ENCODE measurements at places on chromosomes 4 and X.

- DNase-seq: no peak
Observed at GRCh38 chr4:41022116-41022515, 192.2 kb downstream of the APBB2 start.

DNA sequence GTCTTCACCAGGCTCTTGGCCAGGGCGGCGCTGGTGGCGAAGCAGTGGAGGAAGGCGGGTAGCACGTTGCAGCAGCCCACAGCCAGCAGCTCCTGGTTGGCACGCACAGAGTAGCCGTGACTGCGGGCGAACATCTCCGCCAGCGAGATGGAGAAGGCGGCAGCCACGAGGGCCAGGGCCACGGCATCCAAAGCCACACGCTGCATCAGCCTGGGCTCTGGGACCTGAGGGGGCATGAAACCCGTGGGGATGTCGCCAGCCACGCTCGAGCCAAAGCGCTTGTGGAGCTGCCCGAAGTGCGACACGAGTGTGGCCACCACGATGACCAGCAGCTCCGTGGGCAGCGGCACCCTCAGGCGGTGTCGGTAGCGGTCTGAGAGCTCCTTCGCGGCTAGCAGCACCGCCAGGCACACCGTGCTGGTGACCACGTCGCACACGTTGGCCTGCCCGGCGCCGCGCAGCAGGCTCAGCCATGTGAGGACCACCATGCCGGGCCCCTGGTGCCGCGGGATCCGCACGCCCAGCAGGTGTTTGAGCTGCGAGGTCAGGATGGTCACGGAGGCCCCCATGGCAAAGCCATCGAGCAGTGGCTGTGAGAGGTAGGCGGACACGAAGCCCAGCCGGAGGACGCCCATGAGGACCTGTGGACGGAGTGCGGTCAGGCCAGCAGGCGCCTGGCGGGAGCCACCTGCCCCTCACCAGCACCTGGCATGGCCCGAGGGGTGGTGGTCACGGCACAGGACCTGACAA, 3.1 kb downstream of the IDUA start:
- no peak for DNase-seq

DNA sequence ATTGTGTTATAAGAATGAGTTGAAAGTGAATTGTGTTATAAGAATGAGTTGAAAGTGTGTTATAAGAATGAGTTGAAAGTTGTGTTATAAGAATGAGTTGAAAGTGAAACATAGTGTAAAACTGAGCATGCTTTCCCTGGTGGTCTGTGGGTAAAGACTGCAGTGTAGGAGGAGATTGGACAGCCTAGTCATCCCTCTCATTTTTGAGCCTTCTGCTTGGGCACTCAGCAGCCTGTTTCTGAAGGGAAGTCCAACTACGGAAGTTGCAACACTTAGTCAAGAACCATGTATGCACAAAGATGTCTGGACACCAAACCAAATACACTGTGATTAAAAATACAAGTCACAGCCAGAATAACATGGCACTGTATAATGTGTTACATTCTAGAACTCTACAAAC, 72.6 kb downstream of the ANK2 start:
- no peak for DNase-seq

GRCh38 chrX:27555514-27555913, 34.6 kb upstream of the DCAF8L2 start:
- DNase-seq: no peak

GRCh38 chr4:56123051-56123450, 174.3 kb downstream of the CEP135 start:
- DNase-seq: no peak

- no peak for DNase-seq
Observed at GRCh38 chr4:47330866-47331265, 132.6 kb downstream of the COMMD8 start.

GRCh38 chr4:150867148-150867547, 147.9 kb downstream of the LRBA start:
- no peak for DNase-seq

- DNase-seq: no peak
Observed at GRCh38 chr4:92265021-92265420, 38.7 kb upstream of the GRID2 start.
